Cerebellum (tissue), 4 donors: ENCODE measurements at places on chromosomes 11 and 22. TPM values are rescaled to one million over a fixed set of nuclear protein-coding genes. Genes with fewer than 3 reads are reported as not detected.

The GGT1 gene
- 4.9 TPM for total RNA-seq

The DPP3 gene
- total RNA-seq: 22.2 TPM

The CARD16 gene
- total RNA-seq: not detected

The SCN3B gene
- total RNA-seq: 58.1 TPM

The F2 gene
- 0.18 TPM for total RNA-seq

The MS4A12 gene
- not detected for total RNA-seq

The OR4A47 gene
- not detected for total RNA-seq

The GLYATL2 gene
- total RNA-seq: 2.4 TPM

The PACS1 gene
- 56.7 TPM for total RNA-seq

The NAV2 gene
- total RNA-seq: 18.3 TPM

The PAX6 gene
- total RNA-seq: 165 TPM

The PIWIL4 gene
- total RNA-seq: 3.6 TPM

The IPO7 gene
- 157 TPM for total RNA-seq

The SLC1A2 gene
- 135 TPM for total RNA-seq

The OR8D4 gene
- total RNA-seq: 0.18 TPM

The OR52N4 gene
- total RNA-seq: not detected

The ABCC8 gene
- 29.0 TPM for total RNA-seq

The FADS2 gene
- 88.6 TPM for total RNA-seq

The GPR83 gene
- 3.6 TPM for total RNA-seq

The MRGPRX4 gene
- not detected for total RNA-seq

The DRG1 gene
- 44.9 TPM for total RNA-seq

The ZNHIT2 gene
- 3.6 TPM for total RNA-seq

The EIF4G2 gene
- 710 TPM for total RNA-seq

The FLRT1 gene
- 3.7 TPM for total RNA-seq

The CSNK2A3 gene
- 6.2 TPM for total RNA-seq

The OR10G4 gene
- total RNA-seq: 0.18 TPM

The TMPRSS6 gene
- not detected for total RNA-seq

The FAM83F gene
- 0.36 TPM for total RNA-seq

The BDNF gene
- 1.5 TPM for total RNA-seq

The FDXACB1 gene
- total RNA-seq: 5.2 TPM

The HPX gene
- 4.4 TPM for total RNA-seq

The TRPC6 gene
- 5.4 TPM for total RNA-seq
